ENCODE measurements at places on chromosomes 12 and 14. TPM values are rescaled to one million over a fixed set of nuclear protein-coding genes. Genes with fewer than 3 reads are reported as not detected.

Gene CMA1
- total RNA-seq = not detected

Gene SLCO1B1
- not detected for total RNA-seq

Gene MSRB3
- 16.4 TPM for total RNA-seq

Gene HOTAIR
- 6.9 TPM for total RNA-seq

Gene LRRC10
- total RNA-seq = not detected

Gene DAO
- not detected for total RNA-seq

Gene MDGA2
- total RNA-seq = not detected

Gene BCL2L14
- not detected for total RNA-seq

Gene FAM90A1
- 0.41 TPM for total RNA-seq

Gene EML1
- total RNA-seq = 3.7 TPM

Gene ITGA5
- 175 TPM for total RNA-seq

Gene FBRSL1
- total RNA-seq = 21.6 TPM

Gene TSPAN8
- total RNA-seq = not detected

Gene TPH2
- total RNA-seq = not detected

Gene PRICKLE1
- 6.9 TPM for total RNA-seq

Gene ZNF385A
- total RNA-seq = 31.9 TPM

Gene BEGAIN
- 0.48 TPM for total RNA-seq

Gene LUM
- not detected for total RNA-seq

Gene ARG2
- total RNA-seq = 18.2 TPM

Gene FAM177A1
- 46.1 TPM for total RNA-seq

Gene ACSS3
- total RNA-seq = 0.04 TPM

Gene GLIPR1L1
- not detected for total RNA-seq

Gene LRRIQ1
- 1.0 TPM for total RNA-seq

Gene PPFIA2
- not detected for total RNA-seq

Gene IAPP
- total RNA-seq = not detected

Gene MGAT4C
- total RNA-seq = not detected

Gene RPGRIP1
- not detected for total RNA-seq

Gene TCL1B
- not detected for total RNA-seq

Gene GDF3
- total RNA-seq = not detected

Gene GSG1
- not detected for total RNA-seq

Gene DBX2
- not detected for total RNA-seq

Gene KCNC2
- total RNA-seq = not detected

Gene TMTC1
- 0.10 TPM for total RNA-seq

Gene PRB3
- 0.14 TPM for total RNA-seq

Gene CYP46A1
- total RNA-seq = not detected

All from foreskin keratinocyte (primary cell).